Activated CD4-positive, alpha-beta T cell treated with anti-CD3 and anti-CD28 coated beads, Interleukin-2, amount 10 ng/mL, durations not matched to agents 7 days and 5 days (primary cell): ENCODE measurements at places on chromosomes 12 and 14.

DNA sequence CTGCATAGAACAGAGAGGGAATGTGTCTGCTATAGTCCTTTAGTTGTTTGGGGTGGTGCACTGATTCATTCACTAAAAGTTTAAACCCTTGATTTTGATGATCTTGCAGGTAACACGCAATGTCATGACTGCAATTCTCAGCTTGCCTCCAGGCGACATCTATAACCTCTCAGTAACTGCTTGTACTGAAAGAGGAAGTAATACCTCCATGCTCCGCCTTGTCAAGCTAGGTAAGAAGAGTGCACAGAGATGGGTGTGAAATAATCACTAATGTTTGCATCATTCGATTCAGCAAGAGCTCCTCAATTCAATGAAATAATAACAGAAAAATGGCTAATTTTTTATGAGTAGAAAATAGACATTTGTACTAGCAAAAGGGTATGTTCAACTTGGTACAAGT is 203.7 kb downstream of the PTPRO start:
- no peak for DNase-seq

- DNase-seq, result peak; percentile 81
These were observed 45.5 kb upstream of the FAR2 start for GRCh38 chr12:29103539-29103974.

GRCh38 chr12:103105971-103106597 is 148.6 kb downstream of the ASCL1 start:
- no peak for DNase-seq

DNA sequence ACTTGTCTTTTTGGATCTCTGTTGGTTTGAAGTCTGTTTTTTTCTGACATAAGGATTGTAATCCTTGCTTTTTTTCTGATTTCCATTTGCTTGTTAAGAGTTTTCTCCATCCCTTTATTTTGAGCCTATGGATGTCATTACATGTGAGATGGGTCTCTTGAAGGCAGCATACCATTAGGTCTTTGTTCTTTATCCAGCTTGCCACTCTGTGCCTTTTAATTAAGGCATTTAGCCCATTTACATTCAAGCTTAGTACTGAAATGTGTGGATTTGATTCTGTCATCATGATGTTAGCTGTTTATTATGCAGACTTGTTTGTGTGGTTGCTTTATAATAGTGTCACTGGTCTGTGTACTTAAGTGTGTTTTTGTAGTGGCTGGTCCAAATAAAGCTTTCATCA is 100.0 kb downstream of the CCDC91 start:
- DNase-seq, result no peak

DNA sequence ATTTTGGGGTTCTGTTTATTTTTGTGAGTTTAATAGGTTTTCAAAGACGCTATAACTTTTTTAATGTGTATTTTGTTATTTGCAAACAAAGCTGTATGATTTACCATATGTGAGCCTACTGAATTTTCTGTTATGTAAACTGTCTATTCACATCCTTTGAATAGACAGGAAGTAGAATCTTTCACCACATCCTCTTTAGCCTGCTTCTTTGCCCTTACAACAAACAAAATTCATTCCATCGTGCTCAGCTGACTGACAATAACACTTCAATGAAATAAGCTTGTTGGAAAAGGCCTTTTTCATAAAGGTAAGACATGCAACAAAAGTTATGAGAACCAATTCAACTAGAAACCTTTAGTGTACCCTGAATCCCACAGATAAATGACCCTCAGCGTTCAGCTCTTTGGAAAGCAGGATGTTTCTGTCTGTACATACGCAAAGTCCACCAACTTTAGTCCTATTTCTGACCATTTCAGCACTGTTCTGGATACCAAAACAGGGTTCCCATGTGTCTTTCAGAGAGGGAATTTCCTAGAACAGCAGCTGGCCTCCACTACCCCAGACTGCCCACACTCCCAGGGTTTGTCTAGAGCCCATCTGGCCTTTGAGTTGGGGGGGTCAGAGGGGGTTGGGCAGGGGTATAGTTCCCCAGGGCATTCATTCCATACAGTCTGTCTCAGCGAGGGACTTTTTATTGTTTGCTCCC is 71.3 kb downstream of the DUSP6 start:
- DNase-seq, result peak; percentile 33

DNA sequence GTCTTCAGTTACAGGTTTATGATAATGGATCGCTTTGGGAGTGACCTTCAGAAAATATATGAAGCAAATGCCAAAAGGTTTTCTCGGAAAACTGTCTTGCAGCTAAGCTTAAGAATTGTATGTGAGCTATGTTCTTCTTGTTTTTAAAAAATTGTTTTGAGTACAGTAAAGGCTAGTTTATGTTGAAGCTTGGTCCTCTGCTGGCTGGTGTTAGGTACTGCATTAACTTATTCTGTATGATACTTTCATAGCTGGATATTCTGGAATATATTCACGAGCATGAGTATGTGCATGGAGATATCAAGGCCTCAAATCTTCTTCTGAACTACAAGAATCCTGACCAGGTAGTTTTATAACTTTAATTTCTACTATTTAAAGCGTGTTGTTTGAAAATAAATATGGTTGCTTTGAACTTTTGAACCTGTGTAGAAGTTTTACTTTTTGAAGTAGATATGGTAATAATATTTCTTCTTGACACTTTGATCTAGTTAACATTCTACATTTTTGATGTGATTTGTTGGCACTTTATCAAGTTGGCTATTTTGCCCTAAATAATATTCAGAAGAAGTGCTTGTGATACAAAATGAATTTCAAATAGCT is 55.7 kb downstream of the VRK1 start:
- peak; percentile 34 for DNase-seq

- DNase-seq, result no peak
These were observed 85.2 kb downstream of the TMTC3 start for GRCh38 chr12:88227263-88227662.

DNA sequence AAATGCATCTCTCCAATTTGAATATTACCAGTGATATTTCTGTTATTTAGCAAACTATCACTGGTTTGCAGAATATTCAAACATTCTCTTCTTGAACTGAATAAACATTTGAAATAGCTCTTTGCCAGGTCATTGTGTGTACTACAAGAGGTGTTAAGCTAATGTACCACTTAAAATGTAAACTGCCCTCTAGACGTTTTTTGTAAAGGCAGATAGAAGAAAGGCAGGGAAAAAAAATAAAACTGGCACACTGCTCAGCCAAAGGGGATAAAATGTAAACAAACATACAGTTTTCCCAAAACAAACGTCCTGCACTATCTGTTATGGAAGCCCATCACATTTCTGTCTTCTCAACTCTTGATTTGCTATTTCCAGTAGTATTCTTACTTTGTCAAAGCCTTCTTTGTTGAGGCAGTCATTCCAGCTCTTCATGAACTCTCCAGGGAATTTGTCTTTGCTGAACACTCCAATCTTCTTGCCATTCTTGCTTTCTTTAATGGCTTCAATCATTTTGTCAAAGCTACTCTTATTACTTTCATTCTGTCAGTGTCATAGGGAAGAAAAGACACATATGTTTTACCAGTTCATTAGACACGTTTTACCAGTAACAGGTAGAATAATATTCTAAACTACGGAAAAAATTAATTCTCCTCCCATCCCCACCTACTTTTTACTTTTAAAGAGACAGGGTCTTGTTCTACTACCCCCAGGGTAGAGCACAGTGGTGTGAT is 13.7 kb downstream of the SUPT16H start:
- no peak for DNase-seq

GRCh38 chr12:107622001-107622400 is 63.6 kb upstream of the PWP1 start:
- no peak for DNase-seq

DNA sequence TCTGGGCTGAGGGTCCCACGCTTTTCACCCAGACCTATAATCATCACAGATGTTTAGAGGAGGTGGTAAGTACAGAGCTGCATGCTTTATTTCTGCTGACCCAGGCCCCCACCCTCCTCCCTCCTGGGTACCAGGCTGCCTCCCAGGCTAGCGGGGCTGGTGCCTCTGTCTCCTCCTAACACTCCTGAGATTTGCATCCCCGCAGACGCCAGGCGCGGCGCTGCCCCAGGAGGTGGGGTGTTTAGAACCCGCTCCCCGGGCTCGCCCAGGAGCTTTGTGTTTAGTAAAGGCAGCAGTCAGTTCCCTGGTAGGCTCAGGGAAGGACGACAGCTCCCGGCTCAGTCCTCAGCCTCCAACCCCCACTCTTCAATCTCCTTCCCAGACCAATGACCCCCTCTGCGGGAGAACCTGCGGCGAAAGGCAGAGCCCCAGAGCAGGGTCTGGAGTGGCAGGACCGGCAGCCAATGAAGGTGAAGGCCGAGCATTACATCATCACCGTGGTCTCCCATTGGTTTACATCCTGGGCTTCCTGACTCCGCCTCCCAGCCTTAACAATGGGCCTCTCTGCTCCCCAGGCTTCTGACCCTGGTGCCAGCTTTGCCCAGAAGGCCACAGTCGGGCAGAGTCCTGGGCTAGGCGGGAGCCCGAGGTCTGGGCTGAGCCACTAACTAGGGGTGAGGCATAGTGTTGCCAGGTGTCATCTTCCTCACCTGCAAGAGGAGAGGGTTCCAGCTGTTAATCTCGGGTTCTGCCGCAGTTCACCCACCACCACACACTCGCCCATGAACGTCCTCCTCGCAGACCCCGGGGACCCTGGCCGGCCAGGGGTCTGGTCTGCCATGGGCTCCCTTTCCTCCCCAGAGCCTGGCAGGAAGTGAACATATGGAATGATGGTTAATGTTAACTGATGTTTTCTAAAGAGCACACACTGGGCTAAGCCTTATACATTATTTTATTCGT is 57.5 kb downstream of the CALM1 start:
- DNase-seq, result no peak

GRCh38 chr12:19819231-19819630 is 379.9 kb downstream of the AEBP2 start:
- DNase-seq, result no peak

- DNase-seq, result no peak
These were observed 9.9 kb downstream of the PEBP1 start for GRCh38 chr12:118145798-118146156.

GRCh38 chr14:76808011-76808410 is 4.7 kb downstream of the ANGEL1 start:
- DNase-seq, result no peak

DNA sequence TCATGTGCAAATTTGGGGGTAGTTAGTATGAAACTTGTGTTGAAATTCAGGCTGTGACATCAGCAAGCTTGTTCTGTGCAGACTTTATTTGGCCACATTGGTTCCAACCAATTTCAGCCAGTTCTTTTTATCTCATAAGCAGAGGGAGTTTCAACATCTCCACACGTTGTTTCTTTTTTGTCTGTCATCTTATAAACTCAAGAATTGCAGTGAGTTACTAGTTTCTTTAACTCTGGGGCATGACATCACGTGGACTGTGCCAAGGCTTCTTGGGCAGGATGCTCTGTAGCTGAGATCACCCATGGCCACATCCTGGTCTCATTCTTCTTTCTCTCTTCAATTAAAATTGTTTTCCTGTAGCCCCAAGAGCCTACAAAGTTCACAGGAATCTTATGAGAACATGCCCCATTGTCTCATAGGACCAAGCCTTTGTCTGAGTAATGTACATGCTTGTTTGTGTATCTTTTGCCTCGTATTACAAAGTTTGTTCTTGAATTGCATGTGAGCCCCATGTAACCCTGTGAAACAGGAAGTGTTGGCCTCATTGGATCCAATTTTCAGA is 982.0 kb upstream of the TMEM132C start:
- DNase-seq, result no peak

DNA sequence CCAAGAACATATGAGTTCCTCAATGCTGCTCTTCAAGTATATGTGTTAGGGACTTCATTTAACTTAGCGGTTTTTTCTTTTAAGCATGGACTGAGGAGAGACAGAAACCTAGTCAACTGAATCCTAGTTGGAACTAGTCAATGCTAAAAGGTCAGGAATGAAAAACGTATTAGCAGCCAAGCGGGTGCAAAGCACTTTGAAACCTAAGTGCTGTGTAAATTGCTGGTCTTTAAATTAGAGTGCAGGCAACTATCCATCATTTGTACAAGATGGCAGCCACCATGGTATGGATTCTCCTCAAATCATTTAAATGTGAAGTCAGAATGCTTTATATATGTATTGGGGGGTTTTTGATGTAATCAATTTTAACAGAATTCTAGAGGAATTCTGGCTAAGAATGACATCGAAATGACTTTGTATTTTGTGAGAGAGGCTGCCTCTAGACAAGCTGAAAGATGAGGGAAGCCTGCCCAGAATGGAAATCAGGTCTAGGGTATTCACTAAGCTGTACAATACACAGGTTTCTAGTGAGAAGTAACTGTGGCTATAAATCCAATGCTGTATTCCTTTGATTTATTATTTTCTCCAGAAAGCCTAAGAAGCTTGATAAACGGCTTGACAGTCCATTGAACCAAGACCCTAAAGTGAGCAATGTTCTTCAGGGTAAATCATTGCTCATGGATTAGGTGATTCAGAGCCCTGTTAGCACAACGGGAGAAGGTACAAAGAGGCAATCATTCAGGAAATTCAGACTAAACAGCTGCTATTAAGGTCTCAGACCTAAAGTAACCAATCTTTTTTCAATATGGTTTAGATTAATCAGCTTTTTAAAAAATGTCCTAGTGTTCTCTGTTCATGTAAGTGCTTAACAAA is 198.8 kb downstream of the ANO2 start:
- DNase-seq, result no peak

GRCh38 chr12:47705566-47706425 is at the start of gene RPAP3:
RPAP3 (minus strand) TSS chr12:47706030; CDS start chr12:47702840, 3,190 bp downstream.
- DNase-seq, result peak; percentile 98

DNA sequence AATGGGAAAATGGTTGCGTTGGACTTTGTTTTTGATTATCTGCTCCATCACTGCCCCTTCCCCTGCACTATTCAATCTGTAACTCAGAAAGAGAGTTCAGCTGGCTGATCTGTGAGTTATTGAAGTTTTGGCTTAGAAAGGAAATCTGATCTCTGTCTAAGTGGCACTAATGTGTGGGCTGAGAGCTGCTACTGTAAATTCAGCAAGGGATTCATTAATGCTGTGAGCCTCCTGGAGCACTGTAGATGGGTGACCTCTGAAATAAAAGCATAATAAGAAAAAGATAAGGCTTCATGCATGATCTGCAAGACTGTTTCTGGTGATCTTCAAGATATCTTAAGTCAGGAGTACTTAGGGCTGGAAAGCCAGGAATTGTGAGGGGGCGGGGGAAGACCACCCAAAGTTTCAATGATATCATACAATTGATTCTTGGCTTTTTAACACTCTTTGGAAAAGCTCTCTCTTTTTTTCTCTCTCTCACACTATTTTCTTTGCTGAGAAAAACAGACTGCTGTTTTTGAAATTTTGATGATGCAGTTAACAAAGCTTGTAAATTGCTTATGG is 101.1 kb downstream of the C12orf75 start:
- no peak for DNase-seq

- DNase-seq, result no peak
These were observed 65.2 kb downstream of the NINJ2 start for GRCh38 chr12:597926-598568.

GRCh38 chr14:77377502-77377844 is 294 bp downstream of the SAMD15 start:
- no peak for DNase-seq

DNA sequence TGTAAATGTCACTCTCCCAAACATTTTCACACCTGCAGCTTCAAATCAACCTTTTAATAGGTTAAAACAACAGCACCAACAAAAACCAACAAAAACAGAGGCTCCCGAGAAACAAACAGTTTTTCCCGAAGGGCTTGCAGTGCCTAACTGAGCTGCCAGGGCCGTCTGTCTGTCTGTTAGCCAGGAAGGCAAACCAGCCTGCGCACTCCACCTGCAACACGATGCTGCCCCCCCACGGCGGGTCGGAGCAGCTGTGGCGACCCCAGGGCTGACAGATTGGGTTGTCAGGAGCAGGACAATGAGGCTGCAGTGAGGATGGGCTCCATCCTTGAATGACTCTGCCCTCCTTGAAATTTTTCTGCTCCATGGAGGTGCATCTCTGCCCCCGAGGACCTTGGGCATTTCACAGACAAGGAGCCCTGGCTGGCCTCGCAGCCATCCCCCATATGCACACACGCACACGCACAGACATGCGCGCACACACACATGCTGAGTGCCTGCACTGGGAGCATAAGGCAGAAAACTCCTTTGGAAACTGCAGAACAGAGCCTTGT is 2.6 kb downstream of the RTL1 start:
- peak; percentile 17 for DNase-seq
